Calu3 (cell line): ENCODE measurements at places on chromosomes 2 and 18. TPM values are rescaled to one million over a fixed set of nuclear protein-coding genes. Genes with fewer than 3 reads are reported as not detected.

DNA sequence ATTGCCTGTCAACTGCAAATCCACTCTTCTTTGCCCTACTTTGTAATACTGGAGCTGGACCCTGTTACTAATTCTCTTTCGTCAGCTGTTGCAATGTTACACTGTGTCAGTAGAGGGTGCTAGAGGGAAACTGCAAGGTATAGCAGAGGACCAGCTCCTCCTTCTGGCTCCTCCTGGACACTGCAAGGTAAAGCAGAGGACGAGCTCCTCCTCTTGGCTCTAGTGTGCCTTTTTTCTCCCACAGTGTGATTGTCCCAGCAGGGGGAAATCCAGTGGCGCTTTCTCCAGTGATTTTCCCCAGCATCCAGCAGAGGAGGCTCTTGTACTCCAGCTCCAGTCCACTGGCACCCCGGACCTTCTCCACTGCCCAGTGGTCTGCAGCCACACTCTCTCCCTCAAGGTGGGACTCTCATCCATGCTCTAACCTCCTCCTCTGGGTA lies 95.6 kb downstream of the CAPN13 start:
- no peaks in the 10 kb centered on the region for H3K27me3 ChIP-seq
- peak; percentile 90 for DNase-seq
- no peaks in the 10 kb centered on the region for H3K36me3 ChIP-seq
- no peaks in the 10 kb centered on the region for H3K4me1 ChIP-seq
- no peak overlapping the region for H3K4me3 ChIP-seq

Gene CFC1
- total RNA-seq, result not detected in 2 replicates

- no peak overlapping the region for H3K27ac ChIP-seq
- no peaks in the 10 kb centered on the region for H3K36me3 ChIP-seq
- H3K27me3 ChIP-seq, result peaks cover 61% of the 10 kb centered on the region
- no peaks in the 10 kb centered on the region for H3K4me1 ChIP-seq
- no peak for DNase-seq
Observed at GRCh38 chr18:56321470-56321869, 316.9 kb downstream of the TXNL1 start.

Gene MMADHC
- 88.4 and 89.8 TPM in 2 replicates for total RNA-seq

DNA sequence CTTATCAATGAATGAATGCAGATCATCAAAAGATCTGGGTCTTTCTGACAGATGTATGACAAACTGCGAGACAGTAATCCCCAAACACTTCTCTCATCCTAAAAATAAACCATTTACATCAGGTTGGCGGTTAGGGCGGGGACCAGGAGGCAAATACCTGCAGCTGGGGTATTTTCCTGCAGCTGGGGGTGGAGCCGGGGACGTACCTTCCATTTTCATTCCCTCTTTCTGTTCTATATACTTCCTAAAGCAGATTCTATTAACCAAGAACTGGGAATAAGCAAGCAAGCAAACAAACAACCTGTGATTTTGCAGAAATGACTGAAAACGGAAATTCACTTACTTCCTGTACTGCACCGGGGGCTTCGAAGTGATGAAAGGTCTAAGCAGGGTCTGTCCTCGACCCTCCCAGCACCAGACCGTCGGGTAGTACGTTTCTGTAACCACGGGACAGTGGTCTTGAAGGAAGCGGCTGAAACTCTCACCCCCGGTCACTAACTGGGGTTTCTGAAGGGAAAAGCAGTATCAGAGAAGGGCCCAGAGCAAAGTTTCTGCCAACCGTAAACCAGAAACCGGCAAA lies 1.2 kb downstream of the ABHD3 start:
- peak; percentile 45 for DNase-seq
- H3K27ac ChIP-seq, result peak overlapping the region; percentile 63

Gene EFR3B
- total RNA-seq, result 0.10 and 0.17 TPM in 2 replicates

- no peak for DNase-seq
- no peaks in the 10 kb centered on the region for H3K36me3 ChIP-seq
- no peak overlapping the region for H3K27ac ChIP-seq
- H3K4me1 ChIP-seq, result no peaks in the 10 kb centered on the region
- no peak overlapping the region for H3K4me3 ChIP-seq
Observed at GRCh38 chr2:189236066-189236465, 56.5 kb upstream of the COL5A2 start.

GRCh38 chr18:60246606-60247005 lies 126.0 kb downstream of the MC4R start:
- no peak overlapping the region for H3K27ac ChIP-seq
- no peaks in the 10 kb centered on the region for H3K36me3 ChIP-seq
- no peaks in the 10 kb centered on the region for H3K27me3 ChIP-seq
- DNase-seq, result no peak
- peaks cover 22% of the 10 kb centered on the region for H3K4me1 ChIP-seq
- H3K4me3 ChIP-seq, result no peak overlapping the region

Gene TFPI
- 125 and 135 TPM in 2 replicates for total RNA-seq

Gene PAX3
- total RNA-seq, result not detected in 2 replicates

GRCh38 chr2:98827625-98828368 lies 96.9 kb upstream of the MGAT4A start:
- no peak overlapping the region for H3K27ac ChIP-seq
- no peak for DNase-seq
- H3K4me3 ChIP-seq, result no peak overlapping the region
- no peaks in the 10 kb centered on the region for H3K27me3 ChIP-seq
- peaks cover 17% of the 10 kb centered on the region for H3K36me3 ChIP-seq

- peak; percentile 75 for DNase-seq
- H3K4me1 ChIP-seq, result peaks cover 26% of the 10 kb centered on the region
- H3K36me3 ChIP-seq, result no peaks in the 10 kb centered on the region
- H3K27me3 ChIP-seq, result no peaks in the 10 kb centered on the region
- H3K4me3 ChIP-seq, result no peak overlapping the region
Observed at GRCh38 chr2:20135631-20136050, 84.2 kb upstream of the LAPTM4A start.

DNA sequence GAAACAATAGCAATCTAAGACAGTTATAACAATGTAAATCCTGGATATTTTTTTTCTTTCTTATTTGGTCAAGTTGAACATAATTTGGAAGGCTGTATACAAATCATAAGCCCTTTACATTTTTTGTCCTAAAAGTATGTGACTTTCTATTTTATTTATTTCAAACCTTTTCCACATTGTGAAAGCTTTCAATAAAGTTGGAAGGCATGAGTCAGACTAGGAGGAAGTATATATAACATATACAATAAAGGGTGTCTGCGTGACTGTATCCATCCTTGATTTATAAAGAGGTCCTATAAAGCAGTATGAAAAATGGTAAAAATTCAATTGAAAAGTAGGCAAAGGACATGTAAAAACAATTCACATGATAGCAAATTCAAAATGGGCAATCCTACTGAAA lies 44.4 kb downstream of the CRACDL start:
- DNase-seq, result no peak
- H3K4me1 ChIP-seq, result no peaks in the 10 kb centered on the region
- no peak overlapping the region for H3K4me3 ChIP-seq
- H3K27me3 ChIP-seq, result peaks cover 14% of the 10 kb centered on the region
- no peaks in the 10 kb centered on the region for H3K36me3 ChIP-seq
- H3K27ac ChIP-seq, result no peak overlapping the region

DNA sequence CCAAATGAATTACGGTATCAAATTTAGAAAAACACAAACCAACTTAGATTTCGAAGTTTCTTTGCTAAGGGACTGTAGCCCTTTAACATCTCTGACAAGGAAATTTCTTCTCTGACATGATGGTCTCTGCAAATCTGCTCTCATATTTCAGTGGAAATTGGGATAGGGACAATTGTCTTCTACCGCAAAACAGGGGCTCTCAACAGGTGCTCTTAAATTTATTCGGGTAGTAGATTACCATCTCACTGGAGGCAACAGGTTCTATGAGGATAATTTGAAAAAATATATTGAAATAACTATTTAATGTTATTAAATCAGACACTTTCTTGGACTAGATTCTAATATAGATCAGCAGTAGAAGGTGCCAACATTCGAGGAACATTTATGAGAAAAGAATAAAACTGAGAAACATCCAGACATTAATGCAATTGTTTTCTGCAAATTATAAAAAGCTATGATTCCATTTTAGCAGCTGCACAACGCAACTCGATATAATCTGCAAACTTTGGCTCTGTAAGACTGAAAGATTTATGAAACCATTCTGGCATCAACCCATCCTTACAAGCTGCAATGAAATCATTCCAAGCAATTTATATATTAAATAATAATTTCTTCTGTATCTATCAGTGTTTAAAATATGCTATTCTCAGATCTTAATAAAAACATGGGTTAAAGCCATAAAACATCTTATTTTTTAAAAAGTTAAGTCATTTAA lies 10.0 kb upstream of the BCL2 start:
- H3K27ac ChIP-seq, result no peak overlapping the region
- no peaks in the 10 kb centered on the region for H3K27me3 ChIP-seq
- no peak for DNase-seq
- no peaks in the 10 kb centered on the region for H3K4me1 ChIP-seq
- no peak overlapping the region for H3K4me3 ChIP-seq
- peaks cover 25% of the 10 kb centered on the region for H3K36me3 ChIP-seq

Gene ADD2
- total RNA-seq, result 0.14 TPM in 1 of 2 replicates, not detected in the other

GRCh38 chr2:24721470-24721869 lies 71.7 kb downstream of the PTRHD1 start:
- H3K36me3 ChIP-seq, result no peaks in the 10 kb centered on the region
- H3K27me3 ChIP-seq, result no peaks in the 10 kb centered on the region
- H3K4me3 ChIP-seq, result no peak overlapping the region
- DNase-seq, result no peak
- H3K27ac ChIP-seq, result no peak overlapping the region

Gene ACADL
- 1.0 and 1.3 TPM in 2 replicates for total RNA-seq

- no peak overlapping the region for H3K4me3 ChIP-seq
- no peaks in the 10 kb centered on the region for H3K36me3 ChIP-seq
- no peaks in the 10 kb centered on the region for H3K4me1 ChIP-seq
- no peak for DNase-seq
- no peak overlapping the region for H3K27ac ChIP-seq
Observed at GRCh38 chr2:68537809-68538208, 70.4 kb downstream of the APLF start.

DNA sequence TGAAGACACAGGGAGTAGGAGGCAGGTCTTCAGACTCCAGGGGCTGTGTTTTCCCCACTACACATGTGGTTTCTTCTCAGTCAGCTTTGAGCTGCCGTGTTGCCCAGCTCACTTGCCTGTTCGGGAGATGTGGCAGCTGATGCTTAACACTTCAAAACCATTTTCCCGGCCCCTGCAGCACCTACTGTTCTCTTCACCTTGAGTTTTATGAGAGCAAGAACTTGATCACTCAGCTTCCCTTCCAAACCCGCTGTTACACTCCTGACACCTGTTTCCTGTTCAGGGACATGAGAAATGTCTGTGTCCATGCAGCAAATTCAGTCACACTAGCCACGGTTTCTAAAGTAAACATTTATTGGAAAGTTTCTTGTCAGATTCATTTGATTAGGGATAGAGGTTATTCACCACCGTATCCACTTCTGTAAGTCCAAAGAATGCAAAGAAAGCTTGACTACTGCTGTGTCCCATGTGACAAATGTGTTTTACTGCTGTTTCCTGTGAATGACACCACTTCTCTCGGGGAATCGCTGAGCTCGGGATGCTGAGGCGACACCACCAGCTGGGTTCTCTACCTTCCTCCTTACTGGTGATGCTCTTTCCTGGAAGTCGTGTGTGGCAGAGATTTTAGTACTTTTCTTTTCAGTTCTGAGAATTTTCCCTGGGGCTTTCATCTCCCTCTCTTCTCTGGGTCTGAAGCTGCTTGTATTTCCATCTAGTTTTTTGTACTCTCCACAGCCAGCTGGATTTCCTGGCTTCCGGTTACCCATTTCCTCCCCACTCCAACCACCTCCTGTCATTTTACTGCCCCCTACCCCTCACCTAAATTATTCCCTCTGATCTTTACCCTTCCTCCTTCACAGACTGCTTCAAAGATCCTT lies 91.7 kb downstream of the KLF7 start:
- DNase-seq, result no peak
- H3K27me3 ChIP-seq, result no peaks in the 10 kb centered on the region
- no peaks in the 10 kb centered on the region for H3K4me1 ChIP-seq
- H3K4me3 ChIP-seq, result no peak overlapping the region
- H3K27ac ChIP-seq, result no peak overlapping the region
- peaks cover 5% of the 10 kb centered on the region for H3K36me3 ChIP-seq

Gene IL36B
- total RNA-seq, result not detected in 2 replicates

DNA sequence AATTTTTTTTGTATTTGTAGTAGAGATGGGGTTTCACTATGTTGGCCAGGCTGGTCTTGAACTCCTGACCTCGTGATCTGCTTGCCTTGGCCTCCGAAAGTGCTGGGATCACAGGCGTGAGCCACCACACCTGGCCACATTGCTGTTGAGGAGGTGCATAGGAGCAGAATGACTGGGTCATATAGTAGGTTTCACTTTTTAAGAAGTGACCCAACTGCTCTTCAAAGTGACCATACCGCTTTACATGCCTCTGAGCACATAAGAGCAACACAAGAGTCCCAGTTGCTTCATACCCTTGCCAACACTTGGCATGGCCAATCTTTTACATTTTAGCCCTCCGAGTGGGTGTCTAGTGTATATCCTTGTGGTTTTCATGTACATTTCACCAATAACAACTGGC lies 28.9 kb downstream of the RRM2 start:
- DNase-seq, result no peak
- H3K36me3 ChIP-seq, result peaks cover 5% of the 10 kb centered on the region
- H3K4me3 ChIP-seq, result no peak overlapping the region
- H3K4me1 ChIP-seq, result no peaks in the 10 kb centered on the region

Gene C1QL2
- not detected in 2 replicates for total RNA-seq

Gene OTOF
- total RNA-seq, result not detected in 2 replicates

- H3K27me3 ChIP-seq, result no peaks in the 10 kb centered on the region
- H3K4me3 ChIP-seq, result no peak overlapping the region
- peaks cover 8% of the 10 kb centered on the region for H3K4me1 ChIP-seq
- H3K36me3 ChIP-seq, result no peaks in the 10 kb centered on the region
- no peak overlapping the region for H3K27ac ChIP-seq
Observed at GRCh38 chr18:32319084-32319483, 129.2 kb downstream of the MEP1B start.

DNA sequence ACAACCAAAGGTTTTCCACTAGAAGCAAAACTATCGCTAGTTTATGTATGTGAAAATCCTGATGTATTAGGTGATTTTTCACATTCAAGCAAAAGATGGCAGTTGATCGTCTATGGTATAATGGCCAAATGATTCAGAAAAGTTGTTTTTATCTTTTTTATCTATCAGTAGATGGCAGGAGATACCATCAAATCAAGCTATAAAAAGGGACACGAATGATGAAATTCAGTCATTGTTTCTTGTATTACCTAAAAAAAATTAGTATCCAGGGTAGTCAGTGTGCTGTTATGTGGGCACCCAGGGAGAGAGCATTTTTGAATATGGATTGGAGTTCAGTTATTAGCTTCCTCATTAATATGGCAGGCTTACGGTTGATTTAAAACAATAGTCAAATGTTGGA lies 22.9 kb upstream of the CAVIN2 start:
- H3K27me3 ChIP-seq, result no peaks in the 10 kb centered on the region
- no peaks in the 10 kb centered on the region for H3K36me3 ChIP-seq
- H3K4me1 ChIP-seq, result peaks cover 46% of the 10 kb centered on the region
- H3K27ac ChIP-seq, result no peak overlapping the region

- H3K36me3 ChIP-seq, result no peaks in the 10 kb centered on the region
- no peak overlapping the region for H3K27ac ChIP-seq
- no peaks in the 10 kb centered on the region for H3K4me1 ChIP-seq
- no peaks in the 10 kb centered on the region for H3K27me3 ChIP-seq
Observed at GRCh38 chr18:2027016-2027415, 544.3 kb downstream of the METTL4 start.

- H3K27me3 ChIP-seq, result no peaks in the 10 kb centered on the region
- no peak overlapping the region for H3K4me3 ChIP-seq
- DNase-seq, result no peak
- H3K36me3 ChIP-seq, result no peaks in the 10 kb centered on the region
Observed at GRCh38 chr2:184558713-184559464, 39.4 kb upstream of the ZNF804A start.
